ENCODE measurements at places on chromosomes 12 and 14.
A peak's percentile ranks its signal among the peaks of the same experiment; 100 is the strongest.

- DNase-seq, result no peak
These were observed 85.6 kb downstream of the GALNT9 start for GRCh38 chr12:132243596-132244310.

DNA sequence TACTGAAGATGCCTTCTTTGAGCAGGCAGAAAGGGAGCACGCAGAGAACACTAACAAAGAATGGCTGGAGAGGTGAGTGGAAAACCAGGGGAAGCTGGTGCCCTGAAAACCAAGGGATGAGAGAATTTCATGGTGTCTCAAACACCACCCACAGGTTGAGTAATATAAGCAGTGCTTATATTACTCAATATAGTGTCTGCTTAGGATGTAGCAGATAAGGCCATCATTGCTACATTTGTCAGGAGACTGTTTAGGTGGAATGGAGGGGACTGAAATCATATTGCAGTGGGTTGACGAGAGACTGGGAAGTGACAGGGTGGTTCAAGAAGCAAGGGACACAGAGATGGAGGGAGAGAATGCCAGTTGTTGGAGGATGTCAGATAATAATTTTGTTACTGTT lies 20.6 kb downstream of the PKP2 start:
- DNase-seq, result no peak

GRCh38 chr12:114045349-114045748 lies 79.2 kb upstream of the RBM19 start:
- DNase-seq, result no peak

- DNase-seq, result no peak
These were observed 621.9 kb downstream of the LRFN5 start for GRCh38 chr14:42228611-42229010.

GRCh38 chr12:69275471-69275891 lies 36.1 kb downstream of the CPSF6 start:
- DNase-seq, result no peak

DNA sequence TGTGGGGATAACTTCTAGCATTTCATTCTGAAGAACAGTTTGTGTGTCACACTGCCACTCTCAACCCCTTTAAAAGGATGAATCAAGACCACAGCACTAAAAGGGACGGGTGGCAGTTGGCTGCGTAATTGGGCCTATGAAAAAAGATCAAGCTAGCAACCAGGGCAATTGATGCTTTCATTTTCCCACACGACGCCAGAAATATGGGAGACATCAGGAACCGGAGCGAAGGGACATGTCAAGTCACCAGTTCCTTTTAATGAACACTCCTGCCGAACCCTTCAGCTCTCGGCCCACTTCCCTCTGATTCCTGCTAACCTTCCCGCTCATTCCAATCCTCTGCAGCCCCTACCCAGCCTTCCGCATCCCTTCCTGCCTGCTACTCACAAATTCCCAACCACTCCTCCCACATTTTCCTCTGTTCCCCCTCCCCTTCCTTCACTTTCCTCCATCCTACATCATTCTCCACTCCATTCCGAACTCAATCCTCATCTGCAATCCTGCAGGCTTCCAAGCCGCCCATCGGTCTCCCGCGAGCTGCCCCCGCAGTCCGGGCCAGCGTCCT lies 753 bp downstream of the CSRNP2 start:
- DNase-seq, result peak; percentile 27

GRCh38 chr12:108559007-108559655 lies 1.8 kb downstream of the SART3 start:
- no peak for DNase-seq

GRCh38 chr14:97196336-97196735 lies 399.2 kb downstream of the VRK1 start:
- DNase-seq, result no peak

DNA sequence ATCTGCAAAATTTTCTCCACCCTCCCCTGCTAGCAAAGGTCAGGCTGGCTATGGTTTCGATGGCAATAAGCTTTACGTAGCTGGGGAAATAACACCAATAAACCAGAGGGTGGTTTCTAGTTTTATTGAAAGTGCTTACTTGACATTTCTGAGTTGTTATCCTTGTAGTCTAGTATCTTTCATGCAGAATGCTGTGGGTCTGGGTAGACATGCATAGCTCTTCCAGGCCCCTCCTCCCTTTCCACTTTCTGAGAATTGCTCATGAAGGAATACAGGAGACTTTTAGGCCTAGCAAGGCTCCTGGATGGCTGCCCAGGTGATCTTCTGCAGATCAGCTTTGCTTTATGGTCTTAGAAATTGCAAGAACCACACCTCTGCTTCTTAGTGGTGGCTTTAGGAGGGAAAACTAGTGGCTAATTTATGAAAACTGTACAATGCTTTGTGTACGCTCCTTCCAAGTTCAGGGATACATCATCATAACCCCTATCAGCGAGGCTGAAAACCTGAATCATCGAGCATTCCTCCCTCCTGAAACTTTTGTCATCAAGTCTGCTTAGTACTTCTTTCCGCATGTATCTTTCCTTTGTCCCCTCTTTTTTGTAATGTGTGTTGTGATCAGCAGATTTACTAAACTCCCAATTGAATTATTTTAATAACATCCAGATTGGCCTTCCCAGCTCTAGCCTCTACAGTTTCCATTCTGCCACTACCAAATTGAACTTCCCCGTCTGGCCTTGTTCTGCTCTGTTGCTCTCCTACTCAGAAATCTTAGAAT lies 473.0 kb downstream of the RAD51B start:
- DNase-seq, result peak; percentile 16

DNA sequence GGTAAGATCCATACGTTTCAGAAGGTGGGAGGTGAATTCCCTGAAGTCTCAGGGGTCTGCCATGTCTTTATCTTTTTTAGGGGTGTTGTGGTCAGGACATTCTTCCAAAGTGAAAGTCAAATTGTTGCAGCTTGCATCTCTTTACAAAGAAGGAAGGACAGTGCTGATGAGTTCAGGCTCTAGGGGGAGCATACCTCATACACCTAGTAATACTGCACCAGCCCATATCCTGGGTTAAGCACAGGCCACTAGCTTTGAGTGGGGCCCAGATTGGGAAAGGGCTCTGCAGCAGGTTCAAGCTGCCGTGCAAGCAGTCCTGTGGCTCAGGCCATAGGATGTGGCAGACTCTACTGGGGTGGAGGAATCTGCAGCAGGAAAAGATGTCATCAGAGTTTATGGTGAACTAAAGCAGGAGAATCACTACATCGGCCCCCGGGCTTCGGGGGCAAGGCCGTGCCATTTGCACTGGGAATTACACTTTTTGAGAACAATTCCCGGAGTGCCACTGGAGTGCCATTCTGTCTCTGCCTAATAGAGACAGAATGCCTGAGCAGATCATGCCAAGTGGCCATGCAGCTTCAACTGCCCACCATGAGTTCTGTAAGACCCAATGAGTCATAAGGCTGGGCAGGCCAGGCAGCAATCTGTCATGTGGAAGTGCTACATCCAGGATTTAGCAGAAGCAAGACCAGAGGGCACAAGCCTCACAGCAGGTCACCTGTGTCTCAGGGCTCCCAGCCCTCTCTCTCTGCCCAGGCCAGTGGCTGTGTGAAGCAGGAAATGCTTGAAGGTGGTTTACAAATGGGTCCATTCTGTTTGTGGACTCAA lies 32.3 kb downstream of the DIO3 start:
- DNase-seq, result no peak

GRCh38 chr12:3150308-3150670 lies 73.1 kb downstream of the TSPAN9 start:
- DNase-seq, result no peak

DNA sequence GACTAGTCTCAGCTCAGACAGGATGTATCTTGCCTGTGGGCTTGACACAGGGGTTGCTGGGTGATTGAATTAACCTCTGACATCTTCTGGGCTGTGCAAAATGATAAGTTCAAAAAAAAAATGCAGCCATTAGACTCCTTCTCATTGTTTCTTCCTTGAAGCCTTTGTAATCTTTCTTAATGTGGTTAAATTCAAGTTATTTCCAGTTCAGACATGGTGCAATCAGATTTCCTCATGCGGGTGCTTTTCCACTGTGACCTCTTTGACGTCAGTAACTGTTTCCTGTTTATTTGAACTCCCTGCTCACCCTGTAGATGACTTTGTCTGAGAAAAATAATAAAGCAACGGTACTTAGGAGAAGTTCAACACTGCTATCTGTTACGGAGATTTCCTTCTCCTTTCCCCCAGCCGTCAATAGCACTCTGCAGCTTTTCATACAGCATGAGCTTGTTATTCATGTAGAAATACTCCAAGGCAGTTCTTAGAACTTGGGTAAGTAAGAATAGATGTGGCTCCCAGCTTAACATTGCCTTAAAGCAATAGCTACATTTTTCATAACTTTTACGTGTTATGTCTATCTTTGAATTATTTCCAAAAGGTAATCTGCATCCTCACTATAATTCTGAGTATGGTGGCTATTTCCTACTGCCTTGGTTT lies 155.5 kb downstream of the PRKCH start:
- DNase-seq, result no peak

- DNase-seq, result no peak
These were observed 16.4 kb downstream of the NR1H4 start for GRCh38 chr12:100490056-100490455.

GRCh38 chr14:56185992-56186391 lies 67.8 kb downstream of the PELI2 start:
- no peak for DNase-seq

DNA sequence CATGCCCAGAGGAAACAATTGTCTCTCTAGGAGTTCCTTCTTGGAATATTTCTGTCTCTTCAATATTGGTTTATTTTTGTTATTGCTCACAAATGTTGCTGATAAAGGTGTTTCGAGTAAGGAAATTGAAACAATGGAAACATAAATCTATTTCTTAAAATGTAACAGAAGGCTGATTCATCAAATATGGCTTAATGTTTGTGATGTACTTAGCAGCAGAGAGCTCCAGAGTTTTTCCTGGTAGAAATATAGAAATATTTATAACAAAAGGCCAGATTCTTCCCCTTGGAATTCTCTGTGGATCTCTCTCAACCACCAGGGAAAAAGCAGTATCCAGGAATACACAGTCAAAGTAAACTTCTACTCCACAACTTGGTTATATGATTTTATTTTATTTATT lies 149.2 kb upstream of the LRIG3 start:
- no peak for DNase-seq

Measured in erythroblast (primary cell).